ENCODE measurements at places on chromosomes 3 and 15.

- no peak for DNase-seq
These were observed 70.8 kb upstream of the FILIP1L start for GRCh38 chr3:100184948-100185570.

GRCh38 chr3:8979262-8979661 lies 16.0 kb upstream of the RAD18 start:
- DNase-seq = no peak

GRCh38 chr3:121463745-121464144 lies 82.0 kb downstream of the POLQ start:
- DNase-seq = no peak

GRCh38 chr15:62495670-62496614 lies 330.9 kb upstream of the C2CD4B start:
- no peak for DNase-seq

DNA sequence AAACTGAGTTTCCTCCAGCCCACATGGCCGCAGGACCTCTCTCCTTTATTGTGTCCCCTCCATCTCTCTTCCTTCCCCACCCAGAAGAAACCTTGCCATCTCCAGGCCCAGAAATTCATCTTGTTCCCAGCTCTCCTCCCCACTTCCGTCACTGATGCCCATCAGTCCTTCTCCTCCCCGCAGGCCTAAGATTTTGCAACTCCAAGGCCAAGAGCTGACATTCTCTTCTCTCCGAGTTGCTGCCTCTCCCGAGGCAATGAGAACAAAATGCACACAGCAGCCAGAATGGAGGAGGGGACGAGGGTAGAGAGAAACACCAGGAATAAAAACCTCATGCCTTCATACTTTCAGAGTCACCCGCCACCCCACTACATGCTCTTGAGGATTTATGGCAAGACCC lies 526.5 kb upstream of the PROK2 start:
- DNase-seq = no peak

- no peak for DNase-seq
These were observed 3.0 kb upstream of the TNFAIP8L3 start for GRCh38 chr15:51097553-51098330.

DNA sequence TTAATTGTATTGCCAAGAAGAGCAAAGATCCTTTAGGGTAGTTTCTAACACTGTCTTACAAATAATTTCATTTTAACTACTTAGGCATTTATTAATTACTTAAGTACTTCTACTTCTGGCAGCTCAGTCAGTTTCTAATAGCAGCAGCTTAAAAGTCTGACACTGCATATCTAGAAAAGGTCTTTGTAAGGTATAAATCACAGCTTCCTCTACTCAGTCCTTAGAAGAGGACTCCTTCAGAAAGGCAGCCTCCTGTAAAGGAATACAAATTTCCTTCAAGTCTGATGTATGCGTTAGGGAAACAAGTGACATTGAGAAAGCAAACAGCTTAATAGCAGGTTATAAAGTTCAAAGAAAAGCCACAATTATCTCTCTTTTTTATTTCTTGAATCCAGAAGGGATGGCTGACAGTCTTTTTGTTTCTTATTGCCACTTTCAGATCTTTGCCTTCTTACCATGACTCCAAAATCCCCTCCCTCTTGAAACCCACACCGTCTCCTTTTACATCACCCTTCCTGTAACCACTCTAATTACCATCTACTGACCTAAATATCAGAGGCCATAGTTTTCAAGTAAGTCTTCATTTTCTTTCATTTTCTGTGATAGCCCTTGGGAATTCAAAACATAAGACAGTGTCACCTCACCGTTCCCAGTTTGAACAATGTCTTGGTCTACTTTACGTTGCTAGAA lies 109.5 kb downstream of the CGGBP1 start:
- DNase-seq = no peak

- DNase-seq = no peak
These were observed 406.8 kb downstream of the SHQ1 start for GRCh38 chr3:72441284-72441994.
